ENCODE measurements at places on chromosomes 3 and 15. TPM values are rescaled to one million over a fixed set of nuclear protein-coding genes. Genes with fewer than 3 reads are reported as not detected.

Gene HESX1
- total RNA-seq, result 0.50 TPM

Gene ZNF501
- 6.3 TPM for total RNA-seq

DNA sequence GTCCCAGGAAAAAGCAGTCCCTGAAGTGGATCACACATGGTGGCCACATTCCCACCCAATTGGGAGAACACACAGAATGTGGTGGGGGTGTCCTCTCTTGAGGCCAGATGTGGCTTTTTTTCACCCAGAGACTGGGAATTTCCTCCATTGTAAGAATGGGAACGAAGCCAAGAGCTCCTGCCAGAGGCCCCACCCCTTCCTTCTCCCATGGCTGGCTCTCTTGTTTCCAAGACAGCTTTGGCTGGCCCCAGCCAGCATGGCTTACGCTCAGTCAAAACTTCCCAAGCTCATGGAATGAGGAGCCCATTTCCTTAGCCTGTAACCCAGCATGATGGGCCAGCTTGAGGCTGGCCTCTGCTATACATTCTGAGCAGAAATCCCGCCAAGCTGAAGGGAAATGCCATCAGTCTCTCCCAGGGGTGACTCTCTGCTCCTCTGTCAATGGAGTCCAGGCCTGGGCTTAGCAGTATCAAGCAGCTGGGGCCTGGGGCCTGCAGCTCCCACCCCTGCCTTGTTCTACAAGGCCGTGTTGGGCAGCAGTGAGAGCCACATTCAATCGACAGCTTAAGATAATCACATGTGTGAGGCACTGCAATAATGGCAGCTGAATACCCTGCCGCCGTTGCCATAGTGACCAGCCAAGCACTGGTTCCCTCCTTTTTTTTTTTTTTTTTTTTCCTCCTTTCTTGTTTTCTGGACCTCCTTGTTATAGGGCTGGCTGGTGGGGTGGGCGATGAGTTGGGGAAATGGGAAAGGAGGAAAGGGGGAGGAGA is 142.4 kb downstream of the EPHB1 start:
- no peak for DNase-seq
- no peaks in the 10 kb centered on the region for H3K36me3 ChIP-seq
- no peaks in the 10 kb centered on the region for H3K4me1 ChIP-seq
- no peak overlapping the region for H3K27ac ChIP-seq
- no peak overlapping the region for H3K4me3 ChIP-seq
- no peaks in the 10 kb centered on the region for H3K27me3 ChIP-seq

GRCh38 chr3:146468671-146469149 is 651 bp downstream of the PLSCR2 start:
- H3K36me3 ChIP-seq, result no peaks in the 10 kb centered on the region
- H3K4me1 ChIP-seq, result peaks cover 4% of the 10 kb centered on the region
- H3K27ac ChIP-seq, result peak overlapping the region; percentile 76
- DNase-seq, result no peak
- H3K27me3 ChIP-seq, result peaks cover 7% of the 10 kb centered on the region

DNA sequence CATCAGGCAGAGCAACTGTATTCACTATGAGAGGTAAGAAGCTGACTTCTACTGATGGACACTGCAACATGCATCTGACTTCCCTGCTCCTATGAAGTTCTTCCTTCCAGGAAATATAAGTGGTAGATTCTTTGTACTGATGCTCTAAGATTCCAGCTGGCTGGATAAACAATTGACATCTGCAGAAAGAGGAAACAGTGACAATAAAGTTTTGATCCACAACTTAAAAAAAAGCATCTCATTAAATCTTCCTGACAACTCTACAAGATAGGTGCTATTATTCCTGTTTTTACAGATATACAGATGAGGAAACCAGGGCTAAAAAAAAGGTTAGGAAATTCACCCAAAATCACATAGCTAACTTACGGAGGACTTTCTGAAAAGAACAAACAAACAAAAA is 142.8 kb downstream of the VPS13C start:
- no peak for DNase-seq
- H3K36me3 ChIP-seq, result peaks cover 25% of the 10 kb centered on the region
- no peak overlapping the region for H3K27ac ChIP-seq
- no peaks in the 10 kb centered on the region for H3K27me3 ChIP-seq
- H3K4me1 ChIP-seq, result no peaks in the 10 kb centered on the region
- no peak overlapping the region for H3K4me3 ChIP-seq
